Kidney (tissue), 22 donors: ENCODE measurements at places on chromosomes 7 and 10.

DNA sequence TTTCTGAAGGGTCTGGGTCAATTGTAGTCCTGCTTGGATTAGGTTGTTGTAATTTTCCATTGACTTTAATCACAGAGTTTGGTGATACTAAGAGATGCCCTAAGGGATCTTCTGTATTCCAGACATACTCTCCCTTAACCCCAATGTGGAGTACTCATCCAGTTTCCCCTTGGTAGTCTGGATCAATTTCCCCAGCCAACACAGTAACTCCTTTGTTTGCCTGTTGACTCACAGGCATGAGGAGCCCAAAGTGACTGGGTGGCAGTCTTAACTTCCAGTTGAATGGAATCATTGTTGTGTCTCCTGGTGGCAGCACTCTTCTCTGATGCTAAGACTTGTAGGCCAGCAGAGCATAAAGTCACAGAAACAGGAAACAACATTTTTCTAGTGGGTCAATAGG, 41.5 kb upstream of the PIK3CG start:
- DNase-seq = no peak

DNA sequence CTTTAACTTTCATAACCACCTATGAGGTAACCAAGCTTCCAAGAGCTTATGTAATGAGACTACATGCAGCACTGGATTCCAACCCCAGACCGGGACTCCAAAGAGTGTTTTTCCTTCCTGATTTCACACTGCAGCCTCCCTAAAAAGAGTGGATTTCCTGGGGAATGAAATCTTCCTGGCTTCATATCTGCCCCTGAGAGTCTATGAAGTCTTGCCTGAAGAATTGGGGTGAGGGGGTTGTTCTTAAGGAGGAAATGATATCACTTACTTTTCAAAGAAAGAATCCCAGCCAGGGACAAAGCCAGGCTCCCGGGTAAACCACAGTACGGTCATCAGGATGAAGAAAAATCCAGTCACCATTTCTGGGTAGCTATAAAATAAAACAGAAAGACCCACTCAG, 29.7 kb downstream of the STMP1 start:
- DNase-seq = no peak

- DNase-seq = no peak
Measured at GRCh38 chr10:88828310-88828709, 23.3 kb downstream of the ANKRD22 start.

- no peak for DNase-seq
Measured at GRCh38 chr7:27410812-27411544, 168.4 kb downstream of the EVX1 start.

- DNase-seq = no peak
Measured at GRCh38 chr7:140966561-140967233, 42.0 kb upstream of the BRAF start.

GRCh38 chr7:120869700-120870099, 11.8 kb upstream of the TSPAN12 start:
- no peak for DNase-seq

DNA sequence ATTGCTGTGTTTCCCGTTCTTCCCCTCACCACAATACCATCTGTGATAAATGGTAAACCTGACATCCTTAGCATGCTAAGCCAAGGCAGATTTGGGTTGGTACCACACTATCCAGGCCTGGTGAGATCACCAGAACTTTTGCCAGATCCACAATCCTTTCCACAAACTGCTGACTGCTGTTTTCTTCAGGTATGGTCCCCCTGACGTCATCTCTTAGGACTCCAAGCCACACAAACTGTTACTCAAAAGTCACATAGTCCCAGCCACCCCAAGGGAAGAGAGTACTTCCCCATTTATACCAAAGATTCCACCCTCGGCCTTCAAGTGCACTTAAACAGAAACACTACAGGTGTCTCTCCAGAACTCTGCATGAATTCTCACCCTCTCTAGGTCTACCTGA, 34.8 kb downstream of the SLC25A13 start:
- no peak for DNase-seq

DNA sequence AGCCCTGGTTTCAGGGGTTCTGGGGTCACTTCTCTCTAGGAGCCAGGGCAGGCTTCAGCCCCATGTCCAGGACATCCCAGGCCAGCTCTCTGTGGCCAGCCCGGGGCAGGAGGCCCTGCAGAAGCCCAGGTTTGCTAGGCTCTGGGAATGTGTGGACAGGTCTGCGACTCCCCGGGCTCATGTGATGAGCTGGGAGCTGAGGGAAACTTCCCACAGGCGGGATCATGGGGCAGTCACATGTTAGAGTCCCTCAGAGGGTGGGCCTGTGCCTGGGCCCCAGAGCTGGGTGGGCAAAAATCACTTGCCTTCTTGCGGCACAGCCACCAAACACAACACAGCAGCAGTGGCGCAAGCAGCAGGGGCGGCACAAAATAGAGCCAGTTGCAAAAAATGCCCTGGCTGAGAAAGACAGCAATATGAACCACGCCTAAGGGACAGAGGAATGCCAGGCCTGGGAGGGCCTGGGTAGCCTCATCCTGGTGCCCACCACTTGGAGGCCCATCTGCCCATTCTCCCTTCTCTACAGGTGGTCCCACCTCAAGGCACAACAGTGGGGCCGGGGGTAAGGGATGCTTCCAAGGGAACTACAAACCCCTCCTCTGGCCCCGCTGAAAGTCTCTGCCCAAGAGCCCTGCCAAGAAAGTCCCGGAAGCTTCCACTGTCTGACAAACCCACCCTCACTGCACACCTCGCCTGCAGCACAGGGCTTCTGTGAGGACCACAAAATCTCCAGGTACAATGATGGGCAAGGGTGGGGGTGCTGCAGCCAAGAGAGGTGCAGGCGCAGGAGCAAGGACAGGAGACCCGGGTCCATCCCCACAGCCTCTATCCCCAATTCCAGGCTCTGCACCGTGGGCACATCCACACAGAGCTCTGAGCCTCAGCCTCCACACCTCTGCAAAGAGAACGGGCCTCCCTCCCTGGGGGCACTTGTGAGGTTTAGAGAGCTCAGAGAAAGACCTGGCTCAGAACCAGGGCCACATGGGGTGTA, 34.6 kb upstream of the ANTXRL start:
- peak; percentile 31 for DNase-seq
